ENCODE measurements at places on chromosomes 12 and 14. TPM values are rescaled to one million over a fixed set of nuclear protein-coding genes. Genes with fewer than 3 reads are reported as not detected.

DNA sequence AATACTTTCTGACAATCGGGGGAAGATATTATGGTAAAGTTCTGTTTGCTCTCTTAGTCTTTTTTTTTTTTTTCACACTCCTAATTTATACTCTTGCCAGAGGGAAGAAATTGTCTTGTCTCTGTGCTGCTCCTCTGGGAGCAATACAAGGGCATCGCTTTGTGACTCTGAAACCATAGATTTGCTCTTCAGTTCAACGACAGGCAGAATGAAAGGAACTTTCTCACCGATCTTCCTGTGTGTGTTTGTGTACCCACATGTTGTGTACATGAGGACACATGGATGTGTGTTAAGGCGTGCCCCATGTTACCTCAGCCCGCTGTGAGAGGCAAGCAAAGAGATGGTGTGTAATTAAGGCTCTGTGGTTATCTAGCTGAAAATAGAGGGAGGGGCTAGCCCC, 457.6 kb downstream of the EGLN3 start:
- DNase-seq: no peak

DNA sequence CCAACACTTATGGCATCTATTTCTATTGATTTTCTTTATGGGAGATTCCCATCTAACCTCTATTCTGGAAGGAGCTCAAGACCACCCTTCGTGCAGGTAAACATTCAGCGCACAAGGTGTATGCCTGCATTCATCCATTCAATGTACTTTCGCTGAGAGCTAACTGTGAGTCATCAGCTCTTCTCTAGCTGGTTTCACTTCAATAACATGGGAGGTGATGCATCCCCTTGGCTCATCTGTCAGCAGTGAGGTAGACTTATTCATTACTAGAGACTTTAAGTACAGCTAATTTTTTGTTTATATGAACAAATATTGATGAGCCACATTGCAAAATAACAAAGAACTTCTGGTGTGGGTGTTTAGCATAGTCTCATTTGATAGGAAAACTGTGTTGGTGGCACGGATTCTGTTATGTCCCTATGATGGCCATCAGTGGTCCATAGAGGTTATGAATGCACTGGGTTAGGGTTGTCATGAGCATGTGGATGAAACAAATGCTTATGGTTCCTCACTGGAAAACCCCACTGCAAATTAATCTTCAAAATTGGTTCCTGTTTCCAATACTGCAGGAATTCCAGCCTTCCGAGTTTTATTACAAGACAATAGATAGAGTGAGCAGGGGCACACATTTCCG, 1151.0 kb downstream of the BCL11B start:
- no peak for DNase-seq

DNA sequence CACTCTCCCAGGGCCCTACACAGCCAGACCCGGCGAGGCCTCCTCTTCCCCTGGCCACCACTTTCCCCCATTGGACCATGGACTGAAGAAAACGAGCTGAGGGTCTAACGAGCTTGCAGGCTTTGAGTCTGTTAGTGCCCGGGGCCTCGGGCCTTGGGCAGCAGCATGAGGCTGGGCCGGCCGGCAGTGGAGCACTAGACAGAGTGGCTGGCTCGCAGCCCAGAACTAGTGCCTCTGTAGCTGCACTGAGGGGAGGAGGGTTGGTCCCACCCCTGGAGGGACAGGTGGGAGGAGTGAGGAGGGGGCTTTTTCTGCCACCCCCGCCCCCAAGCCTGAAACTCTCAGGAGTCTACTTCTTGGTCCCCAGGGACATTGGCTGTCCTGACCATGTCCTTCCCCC, 38.7 kb downstream of the SLC6A12 start:
- no peak for DNase-seq

GRCh38 chr14:60984196-60984595, 3.2 kb downstream of the SLC38A6 start:
- no peak for DNase-seq

DNA sequence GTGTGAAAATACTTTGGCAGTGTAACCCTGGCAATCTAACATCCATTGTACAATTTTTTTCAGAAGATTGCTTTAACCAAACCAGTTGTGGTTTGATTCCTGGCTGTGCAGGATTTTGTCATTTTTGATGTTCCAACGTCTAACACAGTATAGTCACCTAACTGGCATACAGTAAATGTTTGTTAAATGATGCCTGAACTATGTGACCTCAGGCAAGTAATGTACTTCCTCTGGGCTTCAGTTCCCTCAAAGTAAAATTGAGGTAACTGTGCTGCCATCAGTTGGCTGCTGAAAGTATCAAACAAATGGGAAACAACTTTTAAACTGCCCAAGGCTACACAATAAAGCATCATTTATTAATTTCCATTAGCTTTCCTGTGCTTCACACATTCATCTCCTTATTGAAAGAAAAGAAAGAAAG, 4.3 kb downstream of the TM7SF3 start:
- no peak for DNase-seq

DNA sequence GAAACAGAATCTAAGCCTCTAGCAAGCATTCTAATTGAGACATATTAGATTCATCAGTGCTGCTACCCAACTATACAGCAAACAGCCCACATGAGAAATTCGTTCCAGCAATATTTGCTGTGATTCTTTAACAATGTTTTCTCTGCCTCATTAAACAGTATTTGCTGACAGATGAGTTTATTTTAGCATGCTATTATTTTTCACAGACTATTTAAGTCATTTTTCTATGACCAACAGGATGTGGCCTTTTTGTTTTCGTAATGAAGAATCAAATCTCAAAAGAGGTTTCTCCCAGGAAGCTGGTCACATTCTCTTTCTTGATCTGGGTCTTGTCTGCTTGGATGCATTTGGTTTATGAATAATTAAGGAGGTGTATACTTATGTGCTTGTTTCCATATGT, 23.2 kb upstream of the SERPINA12 start:
- DNase-seq: no peak

DNA sequence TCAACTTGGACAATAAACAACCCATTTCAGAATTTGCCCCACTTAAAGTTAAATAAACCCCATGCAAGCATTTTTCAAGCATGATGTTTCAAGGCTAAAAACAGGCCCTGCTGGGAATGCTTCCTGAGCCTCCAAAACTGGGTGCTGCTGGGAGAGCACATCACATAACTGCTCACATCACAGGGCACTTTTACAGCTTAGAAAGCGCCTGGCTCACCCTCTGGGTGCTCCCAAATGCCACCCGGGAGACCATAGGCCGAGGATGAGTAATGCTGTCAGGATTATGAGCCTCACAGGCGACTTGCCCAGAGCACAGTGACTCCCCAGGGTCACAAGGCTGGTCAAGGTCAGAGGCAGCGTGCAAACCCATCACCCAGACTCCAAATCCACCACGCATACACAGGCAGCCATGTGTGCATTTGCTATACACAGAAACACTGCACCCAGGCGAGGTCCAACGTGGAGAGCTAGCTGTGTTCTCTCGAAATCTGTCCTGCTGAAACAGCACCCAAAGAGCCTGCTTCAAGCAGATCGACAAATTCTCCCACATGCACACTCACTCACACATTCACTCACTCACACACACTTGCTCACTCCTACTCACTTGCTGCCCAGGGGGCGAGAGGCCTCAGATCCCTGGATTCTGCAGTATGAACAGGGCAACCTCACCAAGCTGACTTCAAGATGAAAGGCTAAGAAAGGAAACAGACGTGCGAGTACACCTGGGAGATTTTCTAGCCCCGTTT, 58.7 kb downstream of the ITPK1 start:
- no peak for DNase-seq

DNA sequence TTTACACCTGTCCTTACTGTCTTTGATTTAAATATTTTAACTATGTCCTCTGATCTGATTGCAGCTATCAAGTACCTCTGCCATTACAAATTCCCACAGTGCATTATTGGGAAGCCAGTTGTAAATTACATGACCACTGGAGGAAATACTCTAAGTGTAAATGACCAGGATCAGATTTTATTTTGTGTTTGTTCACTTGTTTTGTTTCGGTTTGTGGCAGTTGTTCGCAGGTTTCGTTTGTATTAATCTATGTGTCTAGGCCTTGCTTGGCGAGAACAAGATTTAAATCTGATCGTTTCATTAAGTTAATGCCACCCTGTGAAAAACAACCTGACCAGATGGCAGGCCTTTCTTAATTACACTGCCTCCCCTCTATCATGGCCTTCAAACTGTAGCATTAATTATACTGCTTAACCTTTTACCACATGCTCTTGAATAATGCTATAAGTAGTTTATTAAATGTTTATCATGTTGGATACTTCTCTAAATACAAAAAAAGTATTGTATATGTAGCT, 990.1 kb downstream of the TMTC2 start:
- no peak for DNase-seq

- no peak for DNase-seq
Measured at GRCh38 chr12:124809878-124810277, 53.8 kb downstream of the SCARB1 start.

DNA sequence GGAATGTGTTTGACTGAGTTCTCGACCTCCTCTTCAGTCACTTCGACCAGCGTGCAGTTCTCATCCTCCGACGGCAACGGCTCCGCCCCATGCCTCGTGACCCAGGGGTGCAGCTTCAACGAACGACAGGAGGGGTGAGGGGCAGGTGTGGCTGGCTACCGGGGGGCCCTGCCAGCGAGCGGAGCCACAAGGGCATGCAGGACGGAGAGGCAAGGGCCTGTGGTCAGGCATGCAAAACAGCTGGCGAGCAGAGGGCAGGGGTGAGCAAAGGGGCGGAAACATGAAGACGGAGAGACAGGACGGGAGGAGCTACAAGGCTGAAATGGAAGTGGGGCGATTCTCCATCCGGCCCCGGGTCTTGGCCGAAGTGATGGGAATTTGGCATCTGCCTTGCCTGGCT, 38.7 kb downstream of the P2RX4 start:
- no peak for DNase-seq

DNA sequence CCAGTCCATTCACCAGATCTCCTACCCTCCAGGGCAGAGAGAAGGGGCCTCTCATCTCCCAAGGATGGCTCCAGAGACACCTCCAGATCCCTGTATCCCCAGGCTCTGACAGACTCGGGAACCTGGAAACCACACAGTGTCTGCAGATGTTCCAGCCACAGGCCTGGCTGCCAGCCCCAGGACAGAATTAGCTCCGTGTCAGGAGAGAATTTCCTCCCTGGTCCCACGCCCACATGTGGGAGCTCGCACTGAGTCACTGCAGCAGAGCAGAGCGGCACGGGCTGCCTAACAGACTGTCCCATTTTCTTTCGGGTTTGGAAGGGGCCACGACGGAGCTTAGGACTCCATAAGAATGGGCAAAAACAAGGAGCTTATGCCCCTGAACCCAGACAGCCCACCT, 33.6 kb downstream of the CMKLR1 start:
- peak; percentile 20 for DNase-seq

DNA sequence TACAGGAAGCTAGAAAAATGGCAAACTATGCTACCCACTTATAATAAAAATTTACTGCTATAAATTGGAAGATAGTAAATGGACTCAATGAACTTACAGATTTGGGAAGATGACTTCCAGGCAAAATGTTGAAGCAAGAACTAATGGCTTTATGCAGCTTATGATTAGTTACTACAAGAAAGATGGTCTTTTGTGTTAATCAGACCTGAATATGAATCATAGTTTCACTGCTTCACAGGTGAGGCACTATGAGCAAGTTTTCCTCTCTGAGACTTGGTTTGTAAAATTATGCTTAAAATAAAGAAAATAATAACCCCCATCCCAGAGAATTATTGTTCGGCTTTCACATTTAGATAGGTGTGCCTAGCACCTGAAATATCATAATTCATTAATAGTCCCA, 19.8 kb upstream of the DCN start:
- no peak for DNase-seq

GRCh38 chr12:95396849-95397468, 77.0 kb upstream of the METAP2 start:
- DNase-seq: no peak

DNA sequence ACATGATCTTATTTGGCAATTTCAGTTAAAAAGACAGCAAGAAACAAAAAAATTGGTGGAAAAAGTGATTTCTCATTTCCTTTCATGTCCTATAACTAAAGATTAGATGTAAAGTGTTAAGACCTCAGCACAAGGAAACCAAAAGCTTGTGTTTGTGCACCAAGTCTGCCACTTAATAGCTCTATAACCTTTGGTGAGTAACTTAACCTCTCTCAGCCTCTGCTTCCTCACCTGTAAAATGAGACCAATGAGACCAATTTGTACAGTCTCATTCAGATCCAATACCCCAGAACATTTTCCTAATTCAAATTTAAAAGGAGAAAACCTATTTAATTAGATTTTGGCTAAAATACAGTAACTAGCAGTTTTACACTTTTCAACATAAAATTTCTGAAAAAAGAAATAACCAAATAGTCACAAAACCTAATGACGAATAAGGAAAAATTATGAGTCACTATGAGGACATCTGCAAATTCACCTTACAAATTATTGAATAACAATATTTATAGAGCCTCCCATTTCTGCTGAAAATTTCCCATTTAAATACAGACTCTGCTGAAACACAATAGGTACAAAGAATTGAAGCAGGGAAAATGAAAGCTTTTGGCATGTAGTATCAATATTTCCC, 71.1 kb downstream of the EPS8 start:
- DNase-seq: no peak

GRCh38 chr12:58583529-58583928, 336.8 kb downstream of the LRIG3 start:
- no peak for DNase-seq

DNA sequence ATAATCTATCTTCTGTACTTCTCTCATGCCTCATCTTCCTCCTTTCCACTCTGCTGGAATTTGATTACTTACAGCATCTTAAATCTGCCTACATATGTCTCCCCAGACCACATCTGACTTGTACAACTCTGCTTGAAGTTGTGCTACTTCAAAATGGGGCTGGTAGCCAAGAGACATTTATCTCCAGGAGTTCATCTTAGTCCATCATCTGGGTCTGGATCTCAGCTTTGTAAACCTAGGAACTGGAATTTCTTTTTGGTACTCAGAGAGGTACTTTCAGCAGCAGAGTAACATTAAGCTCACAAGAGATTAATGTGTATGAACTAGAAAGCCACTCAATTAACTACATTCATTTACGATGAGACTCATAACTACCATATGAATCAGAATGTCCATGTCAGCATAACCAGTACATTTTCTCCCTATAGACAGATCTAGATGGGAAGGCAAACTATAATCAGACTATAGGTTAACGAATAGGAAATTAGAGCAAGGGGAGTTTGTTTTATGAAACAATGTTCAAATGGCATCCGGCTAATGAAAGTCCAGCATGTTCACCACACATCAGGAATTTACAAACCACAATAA, 178.8 kb downstream of the CEP128 start:
- DNase-seq: no peak

LPAR5 gene
- under 0.01 TPM for total RNA-seq

KRT81 gene
- total RNA-seq: not detected

NKX2-1 gene
- total RNA-seq: not detected

KRT73 gene
- total RNA-seq: not detected

TSPAN9 gene
- total RNA-seq: 96.8 TPM

BCL11B gene
- under 0.01 TPM for total RNA-seq

CHGA gene
- not detected for total RNA-seq

TAS2R9 gene
- not detected for total RNA-seq

NELL2 gene
- total RNA-seq: not detected

VDR gene
- under 0.01 TPM for total RNA-seq

NXPH4 gene
- not detected for total RNA-seq

MYF5 gene
- not detected for total RNA-seq

ATN1 gene
- total RNA-seq: 5.1 TPM
